ENCODE measurements at places on chromosomes 6 and 20. TPM values are rescaled to one million over a fixed set of nuclear protein-coding genes. Genes with fewer than 3 reads are reported as not detected.

UNC5CL gene
- total RNA-seq = under 0.01 TPM

PNPLA1 gene
- not detected for total RNA-seq

CCNC gene
- 76.3 TPM for total RNA-seq

EDN1 gene
- 268 TPM for total RNA-seq

E2F1 gene
- 2.8 TPM for total RNA-seq

PROCR gene
- 328 TPM for total RNA-seq

GLP1R gene
- total RNA-seq = not detected

GABRR1 gene
- total RNA-seq = not detected

BTNL2 gene
- not detected for total RNA-seq

TRAPPC3L gene
- total RNA-seq = not detected
